ENCODE measurements at places on chromosomes 6 and 20.

DNA sequence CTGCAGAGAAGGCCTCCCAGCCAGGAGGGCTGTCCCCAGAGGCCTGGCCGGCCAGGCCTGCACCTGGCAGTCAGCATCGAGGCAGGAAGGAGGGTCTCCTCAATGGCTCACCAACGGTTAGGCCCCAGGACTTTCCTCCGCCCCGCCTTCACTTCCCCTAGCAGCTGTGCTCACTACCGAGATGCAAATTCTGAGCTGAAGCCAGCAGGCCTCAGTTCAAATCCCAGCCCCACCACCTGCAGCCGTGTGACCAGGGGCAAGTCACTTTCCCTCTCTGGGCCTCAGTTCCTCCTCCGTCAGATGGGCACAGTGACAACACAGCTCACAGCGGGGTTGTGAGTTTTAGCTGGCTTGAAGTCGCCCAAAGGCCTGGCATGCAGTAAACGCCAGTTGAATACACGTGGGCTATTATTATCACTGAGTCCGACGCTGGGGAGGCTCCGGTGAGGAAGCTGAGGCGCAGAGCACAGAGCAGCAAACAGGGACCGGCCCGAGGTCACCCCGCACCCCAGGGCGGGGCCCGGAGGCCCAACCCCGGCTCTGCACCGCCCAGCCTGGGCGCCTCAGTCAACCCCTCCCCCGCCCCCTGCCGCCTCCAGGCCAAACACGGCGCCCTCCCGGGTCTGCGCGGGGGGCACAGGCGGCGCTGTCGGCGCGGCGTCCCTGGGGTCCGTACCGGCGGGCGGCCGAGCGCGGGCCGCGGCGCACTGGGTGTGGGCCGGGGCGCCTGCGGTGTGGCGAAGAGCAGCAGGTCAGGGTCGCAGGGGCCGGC is 671 bp downstream of the E2F1 start:
- DNase-seq, result no peak

DNA sequence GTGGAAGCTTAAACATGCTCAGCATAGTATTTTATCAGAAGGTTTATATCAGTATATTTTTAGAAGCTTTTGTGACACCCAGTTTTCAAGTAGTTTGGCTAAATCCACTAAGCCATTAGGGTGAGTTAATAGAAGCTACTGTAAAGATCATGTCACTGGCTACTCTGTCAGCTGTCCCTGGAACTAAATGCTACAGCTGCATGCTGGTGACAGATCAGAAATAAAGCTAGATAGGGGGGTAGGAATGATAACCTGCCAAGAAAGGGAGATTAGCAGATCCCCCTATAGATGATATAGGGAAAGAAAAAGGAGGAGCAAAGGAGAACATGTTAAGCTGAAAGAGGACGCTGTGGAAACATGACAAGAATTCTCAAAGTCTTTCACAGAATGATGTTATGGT is 363.2 kb downstream of the QKI start:
- DNase-seq, result no peak

GRCh38 chr6:49839162-49839561 is 27.2 kb downstream of the CRISP1 start:
- DNase-seq, result no peak

DNA sequence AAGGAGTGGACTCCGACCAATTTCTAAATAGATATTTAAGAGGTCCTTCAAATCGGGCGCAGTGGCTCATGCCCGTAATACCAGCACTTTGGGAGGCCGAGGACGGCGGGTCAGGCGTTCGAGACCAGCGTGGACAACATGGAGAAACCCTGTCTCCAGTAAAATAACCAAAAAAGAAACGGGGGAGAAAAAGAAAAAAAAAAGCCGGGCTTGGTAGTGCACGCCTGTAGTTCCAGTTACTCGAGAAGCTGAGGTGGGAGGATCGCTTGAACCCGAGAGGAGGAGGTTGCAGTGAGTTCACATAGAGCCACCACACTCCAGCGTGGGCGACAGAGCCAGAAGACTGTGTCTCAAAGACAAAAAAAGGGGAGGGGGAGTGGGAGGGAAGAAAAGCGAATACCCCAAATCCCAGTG is 53.3 kb upstream of the HFE start:
- no peak for DNase-seq

- peak; percentile 87 for DNase-seq
Measured at GRCh38 chr6:26421259-26422144, 18.8 kb upstream of the BTN3A3 start.

DNA sequence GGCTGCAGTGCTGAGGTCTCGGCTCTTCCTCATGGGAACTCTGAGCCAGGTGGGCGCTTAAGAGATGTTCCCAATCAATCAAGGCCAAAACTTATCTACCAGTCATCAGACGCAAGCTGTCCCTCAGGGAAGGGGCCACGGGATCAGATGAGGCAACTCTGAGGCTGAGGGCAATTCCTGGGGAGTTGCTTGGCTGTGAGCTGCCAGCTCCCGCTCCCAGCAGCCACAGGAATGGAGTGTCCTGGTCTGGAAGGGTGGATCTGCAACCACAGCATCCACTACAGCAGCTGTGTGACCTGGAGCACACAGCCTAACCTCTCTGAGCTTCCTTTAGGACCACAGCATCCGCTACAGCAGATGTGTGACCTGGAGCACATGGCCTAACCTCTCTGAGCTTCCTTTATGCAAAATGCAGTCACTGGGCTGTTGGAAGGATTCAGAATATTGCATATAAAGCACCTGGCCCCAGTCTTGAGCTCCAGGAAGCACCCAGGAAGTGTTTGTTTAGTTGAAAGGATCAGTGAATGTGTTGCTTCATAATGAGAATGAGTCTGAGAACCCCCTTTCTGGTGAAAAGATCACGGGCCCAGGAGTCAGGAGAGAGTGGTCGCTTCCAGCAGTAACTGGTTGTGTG is 60.9 kb downstream of the TFAP2C start:
- DNase-seq, result no peak

DNA sequence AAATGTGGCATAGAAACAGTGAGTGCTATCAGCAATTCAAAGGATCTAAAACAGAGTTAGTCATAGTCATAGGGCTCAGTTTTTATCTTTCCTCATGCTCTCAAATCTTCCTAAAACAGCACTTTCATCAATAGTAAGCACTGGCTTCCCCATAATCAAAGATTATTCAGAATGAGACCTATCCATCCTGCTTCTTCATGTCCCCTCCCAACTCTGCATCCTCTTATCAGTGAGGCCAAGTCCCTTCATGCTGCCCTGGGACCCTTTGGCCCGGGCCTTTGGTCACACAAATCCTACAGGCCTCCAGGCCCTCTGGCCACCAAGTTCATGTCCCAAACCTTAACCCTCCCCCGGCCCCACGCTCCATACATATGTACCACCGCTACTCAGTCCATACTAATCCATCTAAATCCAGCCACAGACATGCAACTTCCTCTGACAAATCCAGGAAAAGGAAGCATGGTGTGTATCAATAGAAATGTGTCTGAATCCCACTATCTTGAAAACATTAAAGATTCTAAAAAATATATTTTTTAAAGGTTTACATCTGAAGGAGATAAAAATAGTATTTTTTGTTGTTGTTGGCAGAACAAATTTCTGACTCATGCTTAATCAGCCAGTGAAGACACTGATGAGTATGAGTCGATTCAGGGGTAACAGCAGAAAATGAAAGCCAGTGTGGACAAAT is 143.5 kb downstream of the PDE7B start:
- no peak for DNase-seq

GRCh38 chr20:44231193-44231592 is 15.9 kb upstream of the GDAP1L1 start:
- DNase-seq, result no peak

- no peak for DNase-seq
Measured at GRCh38 chr6:153790876-153791473, 248.1 kb upstream of the OPRM1 start.

DNA sequence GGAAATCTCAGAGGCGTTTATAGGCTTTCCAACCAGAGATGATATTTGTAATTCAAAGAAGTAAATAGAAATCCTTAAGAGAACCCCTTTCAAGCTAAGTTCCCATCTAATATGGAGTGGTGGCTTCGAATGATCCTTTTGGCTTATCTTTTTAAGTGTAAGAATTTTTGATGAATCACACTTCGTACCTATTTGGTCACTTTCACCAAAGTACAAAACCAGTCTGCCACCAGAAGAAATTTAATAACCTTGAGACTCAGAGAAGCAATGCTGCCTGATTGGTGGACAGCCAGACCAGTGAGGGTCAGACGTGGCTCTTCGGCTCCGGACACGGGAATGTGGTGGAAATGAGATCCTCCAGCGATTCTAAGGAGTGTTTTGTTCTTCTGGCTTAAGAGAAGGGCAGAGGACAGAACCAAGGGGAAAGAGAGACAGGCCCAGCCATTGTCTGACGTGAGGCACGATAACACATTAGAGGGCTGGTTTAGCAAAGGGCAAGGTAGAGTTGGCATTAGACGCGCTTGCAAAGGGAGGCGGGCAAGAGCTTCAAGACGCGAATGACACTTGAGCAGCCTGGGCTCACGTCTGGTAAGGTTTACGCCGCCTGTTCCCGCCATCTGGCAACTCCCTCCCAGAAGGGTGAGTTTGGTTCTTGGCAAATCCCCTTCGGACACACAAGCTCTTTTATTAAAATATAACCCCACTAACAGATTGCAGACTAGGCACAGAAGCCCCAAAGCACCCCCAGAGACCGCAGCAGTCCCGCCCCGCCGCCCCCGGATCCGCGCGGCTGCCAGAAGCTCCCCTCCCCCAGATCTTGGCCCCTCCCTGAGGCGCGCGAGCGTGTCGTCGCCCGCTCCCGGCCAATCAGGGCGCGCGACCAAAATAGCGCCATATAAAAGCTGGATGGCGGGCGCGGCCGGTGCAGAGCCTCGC is 50.0 kb upstream of the EZR start:
- peak; percentile 86 for DNase-seq

GRCh38 chr6:160259598-160259997 is 977 bp upstream of the SLC22A2 start:
- no peak for DNase-seq

DNA sequence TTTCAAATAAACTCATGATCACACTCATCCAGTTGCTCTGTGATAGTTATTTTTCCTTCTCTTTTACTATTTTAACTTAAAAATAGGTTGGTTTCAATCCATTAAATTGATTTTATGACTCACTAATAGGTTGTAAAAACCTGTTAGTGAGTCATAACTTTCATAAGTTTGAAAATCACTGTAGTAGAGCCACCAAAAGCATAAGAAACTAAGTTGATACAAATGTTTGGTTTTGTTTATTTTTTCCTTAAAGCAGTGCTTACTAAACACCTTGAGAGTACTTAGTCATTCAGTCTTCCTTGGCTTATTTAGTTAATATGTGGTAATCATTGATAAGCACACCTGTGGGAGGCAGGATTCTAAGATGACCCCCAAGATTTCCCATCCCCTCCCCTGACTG is 312.1 kb upstream of the MAN1A1 start:
- DNase-seq, result no peak

DNA sequence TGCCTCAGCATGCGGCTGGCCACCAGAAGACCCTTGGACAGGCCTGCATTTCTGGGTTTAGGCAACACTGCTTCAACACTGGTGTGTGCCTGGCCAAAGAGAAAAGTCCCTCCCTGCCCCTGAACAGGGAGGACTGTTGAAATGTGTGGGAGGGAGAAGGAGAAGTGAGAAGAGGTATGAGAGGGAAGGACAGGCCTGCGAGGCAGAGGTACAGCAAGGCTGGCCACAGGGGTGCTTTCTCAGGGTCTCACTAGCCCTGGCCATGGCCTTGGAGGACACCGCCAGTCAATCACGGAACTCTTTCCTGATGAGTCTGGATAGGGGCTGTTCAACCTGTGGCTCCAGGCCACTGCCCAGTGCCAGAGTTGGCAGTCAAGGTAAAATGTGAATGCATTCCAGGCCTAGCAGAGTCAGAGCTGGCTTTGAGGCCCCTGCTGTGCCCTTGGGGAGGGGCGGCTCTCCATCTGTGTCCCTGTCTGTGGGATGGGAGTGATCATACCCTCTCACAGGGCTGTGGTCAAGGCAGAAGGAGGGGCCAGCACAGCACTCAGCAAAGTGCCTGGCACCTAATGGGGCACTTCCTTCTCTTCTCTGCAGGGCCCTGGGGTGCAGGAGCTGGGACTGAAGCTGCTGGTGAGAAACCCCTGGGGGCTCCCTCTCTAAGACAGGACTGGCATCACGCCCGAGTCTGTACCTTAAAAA is 43.2 kb upstream of the CDH22 start:
- DNase-seq, result no peak

- peak; percentile 28 for DNase-seq
Measured at GRCh38 chr6:43636308-43636659, 644 bp downstream of the MAD2L1BP start.

- DNase-seq, result no peak
Measured at GRCh38 chr20:54717983-54718382, 242.6 kb downstream of the DOK5 start.

Data from SJSA1 (cell line).